ENCODE measurements at places on chromosomes 11 and 22.

DNA sequence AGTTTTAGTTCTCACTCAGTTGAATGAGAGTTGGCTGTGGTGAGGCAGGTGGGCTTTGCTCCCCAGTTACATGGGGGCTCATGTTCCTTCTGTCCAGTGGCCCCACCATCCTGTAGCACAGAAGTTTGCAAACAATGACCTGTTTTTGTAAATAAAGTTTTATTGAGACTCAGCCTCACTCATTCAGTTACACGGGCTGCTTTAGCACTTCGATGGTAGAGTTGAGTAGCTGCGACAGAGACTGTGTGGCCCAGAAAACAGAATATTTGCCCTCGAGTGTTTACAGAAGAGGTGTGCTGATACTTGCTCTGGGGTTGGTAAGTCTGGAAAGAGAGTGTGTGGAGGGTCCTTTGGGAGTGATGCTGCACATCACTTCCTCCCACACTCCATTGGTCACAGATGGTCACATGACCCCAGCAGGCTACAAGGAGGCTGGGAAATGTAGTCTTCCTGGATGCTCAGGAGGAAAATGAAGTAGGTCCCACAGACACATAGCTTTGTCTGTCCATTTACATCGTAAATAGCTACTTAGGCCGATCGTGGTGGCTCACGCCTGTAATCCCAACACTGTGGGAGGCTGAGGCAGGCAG lies 34.6 kb downstream of the IFT27 start:
- DNase-seq, result no peak

DNA sequence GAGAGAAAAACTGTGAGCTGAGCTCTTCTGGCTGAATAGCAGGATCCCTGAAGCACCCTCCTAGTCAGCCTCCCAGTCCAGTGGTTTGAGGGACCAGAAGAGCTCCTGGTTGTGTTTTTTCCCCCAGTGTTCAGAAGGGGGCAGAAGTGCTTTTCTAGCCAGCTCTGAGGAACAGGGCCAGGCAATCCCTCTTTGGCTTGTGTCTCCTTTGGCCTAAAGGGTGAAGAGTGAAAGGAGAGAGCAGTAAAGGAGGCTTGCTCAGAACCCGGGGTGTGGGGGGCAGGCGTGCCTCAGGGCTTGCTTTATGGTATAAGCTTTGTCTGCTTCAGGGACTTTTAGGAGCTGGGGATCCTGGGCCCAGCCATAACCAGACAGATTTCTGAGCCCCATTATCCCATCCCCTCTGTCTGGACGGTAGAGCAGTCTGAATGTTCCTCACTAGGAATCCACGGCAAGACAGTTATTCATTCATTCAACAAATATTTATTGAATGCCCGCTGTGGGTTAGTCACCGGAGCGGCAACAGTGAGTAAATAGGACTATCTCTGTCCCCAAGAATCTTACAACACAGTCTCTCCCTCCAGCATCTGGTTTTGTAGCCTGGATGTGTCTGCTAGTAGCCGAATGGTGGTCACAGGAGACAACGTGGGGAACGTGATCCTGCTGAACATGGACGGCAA lies 14.5 kb downstream of the ACP2 start:
- DNase-seq, result peak; percentile 46

- no peak for DNase-seq
These were observed 609 bp downstream of the CDK2AP2 start for GRCh38 chr11:67507242-67507863.

- DNase-seq, result no peak
These were observed 18.4 kb downstream of the MUC6 start for GRCh38 chr11:1018091-1018490.

GRCh38 chr11:46183819-46184218 lies 62.6 kb upstream of the PHF21A start:
- DNase-seq, result no peak

- no peak for DNase-seq
These were observed 435.7 kb upstream of the CADM1 start for GRCh38 chr11:115939731-115940421.

GRCh38 chr22:37659066-37659896 lies 758 bp downstream of the PDXP start:
- DNase-seq, result no peak

DNA sequence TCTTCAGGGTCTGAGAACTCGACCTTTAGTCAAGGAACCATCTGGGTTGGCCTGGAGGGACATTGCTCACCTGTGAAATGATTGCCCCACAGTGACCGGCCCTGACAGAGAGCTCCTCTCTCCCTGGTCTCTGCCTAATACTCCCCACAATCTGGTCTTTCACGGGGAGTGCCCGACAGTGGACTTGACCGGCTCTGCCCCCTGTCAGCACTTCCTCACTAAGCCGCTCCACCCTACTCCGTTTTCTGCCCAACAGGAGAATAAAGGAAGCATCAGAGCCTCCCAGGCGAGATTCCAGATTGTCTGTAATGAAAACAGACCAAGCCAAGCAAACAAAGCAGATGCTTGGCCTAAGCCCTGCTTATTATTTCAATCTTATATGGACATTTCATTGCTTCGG lies 87.8 kb downstream of the FBXO7 start:
- no peak for DNase-seq

DNA sequence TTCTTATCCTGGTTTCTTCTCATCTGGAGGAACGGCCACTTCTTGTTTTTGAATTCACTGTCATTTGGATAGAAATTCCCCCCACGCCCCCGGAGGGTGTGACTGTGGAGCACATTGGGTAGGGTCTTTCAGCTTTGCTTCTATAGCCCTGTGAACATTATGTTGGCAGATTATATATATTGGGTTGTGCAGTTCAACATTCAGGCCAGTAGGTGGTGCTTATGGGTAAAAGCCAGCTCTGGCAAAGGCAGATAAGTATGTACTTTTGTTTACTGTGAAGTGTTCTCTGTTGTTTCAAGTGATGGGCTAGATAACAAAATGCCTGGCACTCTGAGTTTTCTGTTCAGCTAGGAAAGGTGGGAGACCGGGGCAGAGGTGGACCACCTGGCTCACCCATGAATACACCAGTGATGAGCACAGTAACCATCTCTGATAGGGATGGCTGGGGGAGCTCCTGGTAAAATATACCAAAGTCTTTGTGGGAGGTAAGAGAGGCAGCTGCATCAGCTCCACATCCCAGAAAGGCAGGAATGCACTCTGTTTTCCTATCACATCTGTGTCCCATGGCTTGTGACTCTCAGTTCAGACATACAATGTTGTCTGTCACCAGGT lies 1348.2 kb upstream of the RAG2 start:
- DNase-seq, result no peak

- no peak for DNase-seq
These were observed 62.8 kb downstream of the AMOTL1 start for GRCh38 chr11:94830722-94831510.

DNA sequence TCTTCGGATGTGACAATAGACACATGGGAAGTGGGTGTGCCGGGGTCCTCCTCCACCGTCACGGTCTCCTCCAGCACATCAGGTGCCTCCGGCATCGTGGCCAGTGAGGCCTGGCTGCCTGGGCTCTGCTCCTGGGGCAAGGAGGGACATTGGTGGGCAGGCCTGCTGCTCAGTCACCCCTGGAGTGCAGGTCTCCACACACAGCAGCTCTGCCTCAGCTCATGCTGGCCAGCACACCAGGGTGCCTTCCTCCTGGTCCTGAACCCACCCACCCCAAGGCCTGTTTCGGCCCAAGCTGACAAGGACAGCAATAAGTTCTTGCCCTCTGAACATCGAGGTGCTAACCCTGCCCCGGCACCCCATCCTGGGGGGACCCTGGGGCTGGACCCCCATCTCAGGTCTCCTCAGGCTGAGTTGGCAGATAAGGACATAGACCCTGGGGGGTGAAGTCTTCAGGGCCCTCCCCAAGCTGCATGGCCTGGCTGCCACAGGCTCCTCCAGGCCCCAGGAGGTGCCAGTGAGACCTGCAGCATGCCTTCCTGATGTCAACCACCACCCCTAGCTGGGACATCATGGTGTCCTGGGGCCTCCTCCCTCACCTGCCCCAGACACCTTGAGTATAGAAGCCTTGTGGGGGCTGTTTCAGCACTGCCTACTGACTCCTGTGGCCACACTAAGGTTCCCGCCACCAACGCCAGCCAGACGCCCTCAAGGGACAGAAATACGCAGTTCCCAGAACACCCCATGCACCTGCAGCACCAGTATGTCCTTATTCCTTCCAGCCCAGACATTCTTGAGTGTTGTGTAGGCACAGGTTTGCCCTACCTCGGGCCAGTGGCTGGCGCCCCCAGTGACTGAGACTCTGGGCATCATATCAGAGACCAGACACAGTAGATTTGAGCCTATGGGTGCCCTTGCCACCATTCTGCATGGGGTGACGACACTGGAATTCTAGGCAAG lies 34.4 kb downstream of the ARVCF start:
- DNase-seq, result no peak

DNA sequence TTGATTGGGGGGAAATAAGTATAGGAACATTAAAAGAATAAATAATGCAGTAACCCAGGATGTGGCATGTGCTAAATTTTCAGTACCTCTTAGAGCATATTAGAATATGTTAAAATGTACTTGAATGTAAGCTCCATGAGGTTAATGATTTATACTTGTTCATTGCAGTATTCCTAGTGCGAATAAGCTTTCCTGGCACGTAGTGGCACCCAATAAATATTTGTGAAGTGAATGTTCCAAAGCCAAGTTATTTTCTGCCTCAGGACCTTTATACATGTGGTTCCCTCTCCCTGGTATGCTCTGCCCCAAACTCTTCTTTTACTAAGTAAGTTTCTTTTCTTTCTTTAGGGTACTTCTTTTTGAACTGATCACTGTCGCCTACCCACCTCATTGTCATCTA lies 118.8 kb downstream of the DBX1 start:
- DNase-seq, result no peak

GRCh38 chr22:20777420-20778177 lies 3.7 kb downstream of the SERPIND1 start:
- DNase-seq, result no peak

DNA sequence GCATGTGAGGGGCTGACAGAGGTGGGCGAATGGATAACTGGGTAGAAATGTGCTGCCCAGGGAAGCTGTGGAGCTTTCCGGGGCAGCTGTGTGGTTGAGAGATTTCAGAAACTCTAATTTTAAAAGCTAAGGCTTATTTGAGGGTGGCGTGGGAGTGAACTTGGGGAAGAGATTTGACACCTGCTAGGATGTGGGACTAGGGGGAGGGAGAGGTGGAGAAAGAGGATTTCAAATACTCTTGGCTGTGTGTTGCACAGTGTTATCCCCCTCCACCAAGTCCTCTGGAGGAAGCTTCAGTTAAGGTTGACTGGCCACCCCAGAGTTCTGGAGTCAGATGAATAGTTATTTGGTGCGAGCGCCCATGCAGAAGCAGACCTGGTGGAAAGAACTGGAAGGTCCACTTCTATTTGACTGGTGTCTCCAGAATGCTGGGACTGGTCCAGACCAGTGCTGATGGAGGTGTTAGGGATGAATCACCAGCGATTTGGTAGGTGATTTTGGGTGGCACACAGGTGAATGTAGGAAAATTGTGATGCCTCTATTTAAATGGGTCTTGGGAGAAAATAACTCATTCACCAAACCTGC lies 72.8 kb upstream of the ALX4 start:
- no peak for DNase-seq

DNA sequence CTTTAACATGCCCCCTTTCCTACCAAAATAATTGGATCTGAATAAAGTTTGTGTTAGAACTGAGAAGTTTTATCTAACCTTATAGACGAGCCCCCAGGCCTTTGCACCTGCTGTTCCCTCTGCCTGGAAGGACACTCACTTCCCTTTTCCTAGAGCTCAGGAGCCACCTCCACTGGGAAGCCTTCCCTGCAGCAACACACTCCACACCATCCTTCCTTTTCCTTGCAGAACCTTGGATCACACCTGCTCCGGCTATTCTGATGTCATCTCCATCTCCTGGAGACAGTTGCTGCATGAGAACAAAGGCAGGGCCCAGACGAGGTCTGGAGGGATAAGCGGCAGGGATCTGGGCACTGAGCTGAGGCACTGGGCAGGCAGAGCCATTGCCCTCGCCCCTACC lies 22.6 kb upstream of the MYOD1 start:
- no peak for DNase-seq

- DNase-seq, result no peak
These were observed at the start of gene LDLRAD3 for GRCh38 chr11:35943713-35944502. Gene LDLRAD3, plus strand, starts transcription at chr11:35944062. Its CDS starts 37 bp downstream, at chr11:35944099.

- DNase-seq, result no peak
These were observed 88.4 kb downstream of the MORC2 start for GRCh38 chr22:30880181-30880601.

DNA sequence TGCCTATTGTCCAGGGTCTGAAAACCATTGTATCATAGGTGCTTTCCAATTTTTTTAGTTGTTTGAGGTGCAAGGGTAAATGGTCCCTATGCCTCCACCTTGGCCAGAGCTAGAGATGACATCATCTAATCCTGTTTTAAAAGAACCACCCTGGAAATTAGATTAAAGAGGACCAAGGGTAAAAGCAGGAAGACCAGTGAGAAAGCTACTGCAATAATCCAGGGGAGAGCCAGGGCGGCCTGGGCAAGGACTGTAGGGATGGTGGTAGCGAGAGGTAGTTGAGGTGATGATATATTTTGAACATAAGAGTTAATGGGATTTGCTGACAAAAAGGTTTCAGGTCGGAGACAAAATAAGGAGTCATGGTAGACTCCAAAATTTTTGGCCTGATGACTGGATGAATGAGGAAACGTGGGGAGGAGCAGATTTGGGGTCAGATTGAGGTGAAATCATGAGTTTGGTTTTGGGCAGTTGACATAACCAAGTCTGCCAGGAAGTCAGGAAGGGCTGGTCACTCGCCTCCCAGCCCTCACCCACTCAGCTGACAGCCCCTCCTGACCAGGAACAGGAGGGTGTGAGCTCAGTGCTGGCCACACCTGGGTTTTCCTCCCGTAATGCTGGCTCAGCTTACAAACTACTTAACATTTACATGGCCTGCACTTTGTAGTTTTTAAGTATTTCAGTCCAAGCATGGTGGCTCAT lies 23.0 kb downstream of the SCN4B start:
- no peak for DNase-seq

DNA sequence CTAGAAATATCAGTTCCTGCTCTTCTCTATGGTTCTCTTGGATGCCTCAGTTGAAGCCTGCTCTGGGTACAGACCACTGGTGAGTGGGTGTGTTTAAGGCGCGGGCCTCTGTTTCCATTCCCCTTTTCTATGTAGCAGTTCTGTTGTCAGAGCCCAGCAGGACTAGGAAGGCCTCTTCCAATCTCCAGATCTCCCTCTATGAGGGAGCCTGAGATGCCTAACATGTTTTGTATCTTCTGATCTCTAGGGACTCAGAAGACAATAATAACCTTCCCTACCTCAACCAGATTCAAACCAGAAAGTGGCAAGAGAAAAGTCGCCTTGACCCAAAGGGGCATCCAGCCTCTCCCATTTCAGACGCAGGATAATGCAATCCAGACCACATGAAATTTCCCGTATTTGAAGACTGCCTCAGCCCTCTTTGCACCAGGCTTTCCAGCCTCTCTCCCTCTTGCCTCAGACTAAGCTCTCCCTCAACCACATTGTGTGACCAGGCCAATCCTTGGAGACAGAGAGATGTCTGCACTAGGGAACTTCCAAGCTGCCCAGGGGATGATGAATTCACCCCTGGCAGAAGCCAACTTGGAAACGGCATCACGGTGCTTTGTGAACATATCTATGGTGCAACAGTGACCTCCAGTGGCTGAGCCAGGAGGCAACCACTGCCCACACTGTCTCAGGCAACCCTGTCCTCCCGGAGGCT lies 150.1 kb upstream of the UBASH3B start:
- peak; percentile 20 for DNase-seq

GRCh38 chr11:75133976-75134375 lies 16.9 kb upstream of the SLCO2B1 start:
- no peak for DNase-seq

GRCh38 chr11:72300268-72300667 lies 56.3 kb upstream of the PHOX2A start:
- DNase-seq, result no peak
